ENCODE measurements at places on chromosomes 12 and 14.
A peak's percentile ranks its signal among the peaks of the same experiment; 100 is the strongest.

GRCh38 chr12:75558287-75558686, 46.9 kb upstream of the KRR1 start:
- DNase-seq, result no peak

- DNase-seq, result peak; percentile 95
Observed at GRCh38 chr12:121279071-121279375, 17.5 kb downstream of the CAMKK2 start.

- DNase-seq, result no peak
Observed at GRCh38 chr12:117114784-117115183, 15.6 kb upstream of the TESC start.

GRCh38 chr12:24396224-24396623, 446.8 kb upstream of the SOX5 start:
- no peak for DNase-seq

All from fibroblast of mammary gland (primary cell).